NCI-H510A treated with DMSO at 0.1 percent for 48 hours (cell line): ENCODE measurements at places on chromosomes 13 and 19.
A peak's percentile ranks its signal among the peaks of the same experiment; 100 is the strongest.

DNA sequence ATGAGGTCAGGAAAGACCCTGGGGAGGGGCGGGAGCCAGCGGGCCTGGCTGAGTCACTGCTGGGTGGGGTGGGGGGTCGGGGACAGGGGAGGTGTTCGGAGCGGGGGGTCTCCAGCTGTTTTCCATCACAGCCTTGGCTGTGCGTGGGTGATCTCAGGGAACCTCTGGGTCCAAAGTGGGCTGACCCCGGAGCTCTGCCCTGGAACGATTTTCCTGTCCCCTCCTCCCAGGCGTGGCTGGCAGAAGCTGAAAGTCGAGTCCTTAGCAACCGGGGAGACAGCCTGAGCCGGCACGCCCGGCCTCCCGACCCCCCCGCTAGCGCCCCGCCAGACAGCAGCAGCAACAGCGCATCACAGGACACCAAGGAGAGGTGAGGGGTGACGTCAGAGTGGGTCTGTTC, 10.6 kb downstream of the TRIP10 start:
- no peak for DNase-seq

DNA sequence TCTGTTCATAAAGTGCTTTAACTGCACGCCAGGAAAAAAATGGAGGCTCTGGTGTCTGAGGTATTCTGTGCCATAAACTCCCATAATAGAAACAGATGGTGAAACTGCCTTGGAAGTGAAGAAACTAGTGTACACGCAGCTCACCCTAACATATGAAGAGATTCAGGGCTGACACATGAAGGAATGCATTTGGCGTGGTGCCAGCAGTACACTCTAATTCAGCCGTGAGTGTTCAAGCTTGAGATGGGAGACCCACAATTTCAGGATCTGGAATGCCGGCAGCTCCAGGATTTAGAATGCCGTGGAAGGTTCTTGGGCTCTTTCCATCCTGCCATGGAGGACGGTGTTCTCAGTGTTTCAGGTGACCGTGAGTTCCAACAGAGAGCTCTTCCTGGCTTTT, 478.4 kb downstream of the TSHZ3 start:
- no peak for DNase-seq

DNA sequence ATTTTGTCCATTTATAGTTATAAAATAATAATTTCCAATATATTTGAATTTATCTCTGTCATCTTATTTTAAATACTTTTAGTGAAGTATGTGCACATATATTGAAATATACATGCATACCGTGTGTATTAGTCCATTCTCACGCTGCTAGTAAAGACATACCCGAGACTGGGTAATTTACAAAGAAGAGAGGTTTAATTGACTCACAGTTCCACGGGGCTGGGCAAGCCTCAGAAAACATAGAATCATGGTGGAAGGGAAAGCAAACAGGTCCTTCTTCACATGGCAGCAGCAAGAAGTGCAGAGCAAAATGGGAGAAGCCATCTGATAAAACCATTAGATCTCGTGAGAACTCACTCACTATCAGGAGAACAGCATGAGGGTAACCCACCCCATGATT, 37.6 kb upstream of the FFAR2 start:
- no peak for DNase-seq

- DNase-seq = no peak
Measured at GRCh38 chr13:26236296-26236695, 14.2 kb upstream of the RNF6 start.

DNA sequence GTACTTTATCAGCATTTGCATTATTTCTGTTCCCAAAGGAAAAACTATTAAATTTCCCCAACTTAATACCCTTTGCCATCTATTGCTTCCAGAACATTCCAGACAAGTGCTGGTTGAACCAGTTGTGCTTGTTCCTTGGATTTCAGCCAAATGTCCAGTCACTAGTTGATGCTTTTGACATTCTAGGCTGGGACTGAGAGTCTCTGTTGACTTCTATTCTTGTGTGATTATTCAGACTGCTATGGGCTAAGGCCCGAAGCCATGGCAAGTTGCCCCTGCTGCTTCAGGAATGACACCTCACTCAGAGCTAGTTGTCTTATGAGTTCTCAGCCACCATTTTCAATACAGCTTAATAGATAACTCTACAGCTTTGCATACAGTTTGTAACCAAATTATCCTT, 458.1 kb upstream of the ARGLU1 start:
- DNase-seq = peak; percentile 23
